HFF-Myc (cell line): ENCODE measurements at places on chromosomes 5 and 9.

DNA sequence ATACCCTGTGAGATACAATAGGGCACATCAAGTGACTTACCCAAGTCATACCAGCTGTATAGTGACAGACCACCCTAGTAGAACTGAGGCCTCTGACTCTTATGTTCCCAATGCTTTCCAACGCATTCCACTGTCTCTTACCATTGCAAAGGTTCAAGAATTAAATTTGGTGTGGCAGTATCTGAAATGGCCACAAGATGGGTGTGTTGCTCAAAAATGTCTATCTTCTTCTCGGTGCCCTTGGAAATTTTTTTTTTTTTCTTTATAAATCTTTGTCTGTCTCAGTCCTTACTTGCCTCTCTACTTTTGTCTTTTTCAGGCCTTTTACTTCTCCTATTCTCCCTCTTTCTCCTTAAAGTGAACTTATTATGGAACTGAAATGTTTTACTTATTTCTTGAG lies 48.4 kb downstream of the GPR21 start:
- DNase-seq, result no peak

DNA sequence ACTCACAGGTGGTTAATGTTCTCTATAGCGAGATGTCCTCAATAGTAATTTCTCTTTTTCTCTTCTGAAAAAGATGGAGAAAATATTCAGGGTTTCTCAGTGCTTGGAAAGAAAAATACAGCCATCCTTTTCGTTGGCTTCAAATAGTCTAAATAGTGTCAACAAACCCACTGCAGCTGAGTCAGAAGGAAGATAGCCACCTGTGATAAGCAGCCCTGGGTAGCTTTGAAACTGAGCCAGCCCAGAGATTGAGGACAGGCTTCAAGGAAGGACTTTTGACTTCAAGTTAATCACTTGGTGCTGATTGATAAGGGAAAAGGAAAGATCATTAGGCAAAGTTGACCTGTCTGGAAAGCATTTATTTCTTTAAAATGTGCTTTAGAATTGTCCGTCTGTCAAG lies 78.7 kb upstream of the TYRP1 start:
- no peak for DNase-seq

GRCh38 chr5:33049842-33050241 lies 338.7 kb downstream of the NPR3 start:
- peak; percentile 46 for DNase-seq

DNA sequence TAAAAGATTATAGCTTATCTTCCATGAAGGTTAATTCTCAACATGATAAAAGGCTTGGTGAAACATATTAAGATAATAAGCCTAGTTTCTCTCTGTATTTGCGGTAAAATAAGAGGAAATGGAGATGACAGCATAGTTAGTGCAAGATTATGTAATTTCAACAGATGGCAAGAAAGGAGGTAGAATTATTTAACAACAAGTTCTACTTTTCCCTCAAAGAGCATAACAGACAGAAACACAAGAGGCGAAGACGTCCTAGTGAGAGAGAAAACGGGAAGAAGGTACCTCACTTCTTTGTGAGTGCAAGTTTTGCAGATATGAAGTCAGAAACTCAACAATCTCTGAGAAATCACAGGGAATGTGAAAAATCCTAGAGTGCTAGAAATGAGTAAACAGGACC lies 144.8 kb upstream of the ADCY2 start:
- DNase-seq, result no peak

DNA sequence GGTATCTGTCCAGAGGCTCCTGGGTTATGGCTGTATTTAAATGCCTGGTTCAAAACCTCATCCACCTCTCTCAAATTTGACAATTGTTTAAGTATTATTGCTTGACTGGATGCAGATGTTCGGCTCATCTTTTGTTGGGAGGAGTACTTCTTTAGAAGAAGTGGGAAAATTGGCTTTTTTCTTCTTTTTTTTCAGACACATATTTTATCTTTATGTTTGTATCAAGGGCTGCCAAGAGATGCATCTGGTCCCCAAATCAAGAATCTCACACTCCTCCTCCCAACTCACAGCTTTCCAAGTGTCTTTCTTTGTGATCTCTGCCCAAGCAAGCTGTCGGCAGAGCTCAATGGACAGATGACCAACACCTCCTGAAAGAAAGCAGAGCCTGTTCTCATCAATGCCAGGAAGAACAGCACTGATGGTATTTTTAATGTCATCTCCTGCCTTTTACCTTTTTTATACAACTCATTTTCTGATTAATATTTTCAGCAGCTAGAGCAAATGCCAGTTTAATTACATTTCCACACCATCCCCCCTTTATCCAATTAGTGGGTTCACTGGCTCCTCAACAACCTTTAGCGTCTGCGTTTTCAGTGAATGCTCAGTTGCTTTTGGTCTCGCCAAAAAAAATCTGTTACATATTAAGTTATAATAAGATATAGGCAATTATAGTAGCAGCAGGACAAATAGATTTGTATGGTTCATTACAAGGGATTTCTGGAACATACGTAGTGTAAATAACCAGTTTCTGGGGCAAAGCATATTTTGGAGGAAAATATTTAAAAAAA lies 110.3 kb upstream of the SLIT3 start:
- no peak for DNase-seq

GRCh38 chr5:169548315-169548714 lies 35.3 kb upstream of the SPDL1 start:
- DNase-seq, result peak; percentile 10

DNA sequence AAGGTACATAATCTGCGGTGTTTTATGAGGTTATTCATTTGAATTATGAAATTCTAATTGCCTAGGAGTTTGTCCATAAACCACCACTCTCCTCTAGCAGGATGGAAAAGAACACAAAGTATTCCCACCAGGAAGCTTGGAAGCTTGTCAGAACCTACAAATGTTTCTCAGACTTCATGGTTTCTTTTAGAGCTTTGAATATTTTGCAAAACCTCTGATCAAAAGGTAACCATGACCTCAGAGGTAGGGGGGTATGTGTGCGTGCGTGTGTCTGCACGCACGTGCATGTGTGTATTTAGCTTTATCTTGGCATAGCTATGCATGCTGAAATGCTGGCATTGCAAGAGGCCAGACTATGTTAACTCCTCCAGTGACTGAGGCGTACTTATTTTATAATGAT lies 847.0 kb downstream of the TLE1 start:
- no peak for DNase-seq

DNA sequence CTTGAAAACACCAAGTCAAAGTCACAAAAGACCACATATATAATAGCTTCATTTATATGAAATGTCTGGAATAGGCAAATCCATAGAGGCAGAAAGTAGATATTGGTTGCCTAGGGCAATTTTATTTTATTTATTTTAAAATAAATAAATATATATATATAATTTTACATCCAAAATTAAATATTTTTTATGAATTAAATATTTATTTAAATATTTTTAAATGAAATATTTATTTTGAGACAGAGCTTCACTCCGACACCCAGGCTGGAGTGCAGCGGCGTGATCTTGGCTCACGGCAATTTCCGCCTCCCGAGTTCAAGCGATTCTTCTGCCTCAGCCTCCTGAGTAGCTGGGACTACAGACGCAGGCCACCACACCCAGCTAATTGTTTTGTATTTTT lies 58.9 kb upstream of the ATG10 start:
- DNase-seq, result no peak

DNA sequence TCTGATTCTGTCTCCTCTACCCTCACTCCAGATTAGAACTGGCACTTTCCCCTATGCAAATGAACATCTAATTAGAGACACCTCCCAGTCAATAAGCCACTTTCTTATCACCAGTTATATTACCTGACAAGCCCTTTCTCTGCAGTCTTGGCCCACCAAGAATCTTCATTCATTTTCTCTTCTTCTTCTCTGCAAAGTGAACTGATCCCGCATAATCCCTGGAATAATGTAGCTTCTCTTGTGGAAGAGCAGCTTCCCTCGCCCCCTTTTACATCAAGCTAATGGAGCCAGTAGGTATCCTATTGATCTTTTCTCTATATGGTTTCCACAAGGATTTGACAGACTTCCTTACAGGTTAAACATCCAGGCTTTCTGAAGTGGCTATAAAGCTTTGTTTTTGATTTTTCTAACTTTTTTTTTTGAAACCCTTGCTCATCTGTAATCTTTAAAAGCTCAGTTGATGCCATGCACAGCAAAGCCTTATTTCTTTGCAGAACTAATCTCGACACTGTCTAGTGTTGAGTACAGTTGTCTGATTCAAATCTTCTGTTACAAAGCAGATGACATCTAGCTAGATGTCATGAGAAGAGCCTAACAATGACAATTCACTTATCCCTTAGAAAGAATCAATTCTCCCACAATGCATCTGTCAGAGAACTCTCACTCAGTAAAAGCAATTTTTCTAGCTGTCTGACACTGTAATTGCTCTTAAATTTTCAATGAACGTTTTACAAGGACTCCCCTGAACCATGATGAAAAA lies 281.4 kb downstream of the ISL1 start:
- DNase-seq, result no peak

GRCh38 chr5:140982083-140982716 lies 15.9 kb downstream of the PCDHAC2 start:
- DNase-seq, result no peak

DNA sequence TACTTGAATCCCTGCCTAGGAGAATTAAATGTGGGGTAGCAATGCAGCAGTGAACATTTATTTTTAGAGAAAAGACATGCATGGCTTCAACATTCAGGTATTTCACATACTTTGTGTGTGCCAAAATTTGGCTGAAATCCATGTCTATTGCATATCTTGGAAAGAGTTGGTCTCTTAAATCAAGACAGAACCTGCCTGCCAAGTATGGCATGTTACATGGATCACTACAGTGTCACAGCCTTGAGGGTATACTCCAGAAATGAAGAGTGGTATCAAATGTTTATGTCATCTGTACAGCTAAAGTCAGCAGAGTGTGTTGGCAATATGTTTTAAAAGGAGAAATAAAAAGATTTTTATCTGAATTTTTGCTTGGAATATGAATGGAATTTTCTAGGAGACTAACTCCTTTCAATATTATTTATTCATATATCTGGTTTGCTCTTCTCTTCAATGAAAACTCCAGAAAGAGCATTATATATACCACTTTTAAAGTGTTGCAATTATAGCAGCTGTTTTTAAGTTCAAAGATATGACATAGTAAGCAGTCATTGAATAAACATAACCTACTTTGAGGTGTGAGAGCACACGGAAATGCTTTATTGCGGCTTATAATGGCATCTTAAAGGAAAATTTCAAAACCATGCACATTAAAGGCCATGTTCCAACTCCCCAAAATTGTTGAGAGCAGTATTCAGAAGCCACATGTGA lies 95.4 kb upstream of the MINAR2 start:
- DNase-seq, result no peak

DNA sequence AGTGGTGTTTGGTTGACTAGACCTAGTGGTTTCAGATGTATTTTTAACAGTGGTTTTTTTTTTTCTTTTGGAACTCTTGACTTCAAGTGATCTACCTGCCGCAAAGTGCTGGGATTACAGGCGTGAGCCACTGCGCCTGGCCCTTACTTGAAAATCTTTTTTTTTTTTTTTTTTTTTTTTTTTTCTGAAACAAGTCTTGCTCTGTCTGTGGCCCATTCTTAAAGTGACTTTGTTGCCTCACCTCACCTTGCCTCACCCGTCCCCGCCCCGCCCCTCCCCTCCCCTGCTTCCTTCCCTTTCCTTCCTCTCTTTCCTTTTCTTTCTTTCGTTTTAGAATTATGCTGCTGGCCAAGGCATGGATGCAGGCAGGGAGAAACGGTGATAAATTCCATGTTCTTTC lies 26.0 kb downstream of the GPBP1 start:
- no peak for DNase-seq

DNA sequence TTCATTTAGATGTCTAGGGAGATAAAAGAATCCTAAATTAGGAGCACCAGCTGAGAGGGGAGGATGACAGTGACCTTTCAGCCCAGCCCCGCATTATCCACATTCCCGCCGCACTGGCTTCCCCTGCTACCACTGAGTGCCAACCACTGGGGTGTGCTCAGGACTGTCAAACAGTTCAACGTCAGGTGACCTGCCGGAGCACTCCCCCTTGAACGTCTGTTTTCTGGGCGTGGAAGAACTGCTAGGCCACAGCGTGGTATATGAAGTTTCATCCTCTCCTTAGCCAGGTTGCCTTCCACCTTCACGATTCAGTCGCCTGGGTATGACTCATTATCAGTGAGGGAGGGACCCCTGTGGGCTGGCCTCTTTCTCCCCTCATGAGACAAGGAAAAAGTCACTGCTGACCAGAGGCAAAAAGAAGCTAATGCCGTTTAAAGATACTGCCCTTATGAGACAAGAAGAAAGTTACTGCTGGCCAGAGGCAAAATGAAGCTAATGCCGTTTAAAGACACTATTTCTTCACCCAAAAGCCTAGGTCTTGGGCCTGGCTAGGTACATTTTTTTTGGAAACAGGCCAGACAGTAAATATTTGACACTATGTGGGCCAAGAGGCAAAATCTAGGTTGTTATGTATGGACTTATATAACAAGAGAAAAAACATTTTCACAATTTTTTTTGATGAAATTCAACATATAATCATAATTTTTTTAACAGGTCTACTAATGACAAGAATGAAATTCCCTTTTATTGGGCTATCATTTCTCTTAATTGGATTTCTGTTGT lies 4.6 kb downstream of the NMRK1 start:
- no peak for DNase-seq

- no peak for DNase-seq
These were observed 122.8 kb downstream of the ENC1 start for GRCh38 chr5:74517700-74518099.

GRCh38 chr9:134449180-134449916 lies 123.1 kb downstream of the RXRA start:
- peak; percentile 91 for DNase-seq

GRCh38 chr5:90917928-90918668 lies 359.5 kb downstream of the ADGRV1 start:
- no peak for DNase-seq

- DNase-seq, result no peak
These were observed 95.7 kb upstream of the CTSL start for GRCh38 chr9:87630266-87630665.

- no peak for DNase-seq
These were observed 217.4 kb downstream of the DMRT2 start for GRCh38 chr9:1267581-1267980.

DNA sequence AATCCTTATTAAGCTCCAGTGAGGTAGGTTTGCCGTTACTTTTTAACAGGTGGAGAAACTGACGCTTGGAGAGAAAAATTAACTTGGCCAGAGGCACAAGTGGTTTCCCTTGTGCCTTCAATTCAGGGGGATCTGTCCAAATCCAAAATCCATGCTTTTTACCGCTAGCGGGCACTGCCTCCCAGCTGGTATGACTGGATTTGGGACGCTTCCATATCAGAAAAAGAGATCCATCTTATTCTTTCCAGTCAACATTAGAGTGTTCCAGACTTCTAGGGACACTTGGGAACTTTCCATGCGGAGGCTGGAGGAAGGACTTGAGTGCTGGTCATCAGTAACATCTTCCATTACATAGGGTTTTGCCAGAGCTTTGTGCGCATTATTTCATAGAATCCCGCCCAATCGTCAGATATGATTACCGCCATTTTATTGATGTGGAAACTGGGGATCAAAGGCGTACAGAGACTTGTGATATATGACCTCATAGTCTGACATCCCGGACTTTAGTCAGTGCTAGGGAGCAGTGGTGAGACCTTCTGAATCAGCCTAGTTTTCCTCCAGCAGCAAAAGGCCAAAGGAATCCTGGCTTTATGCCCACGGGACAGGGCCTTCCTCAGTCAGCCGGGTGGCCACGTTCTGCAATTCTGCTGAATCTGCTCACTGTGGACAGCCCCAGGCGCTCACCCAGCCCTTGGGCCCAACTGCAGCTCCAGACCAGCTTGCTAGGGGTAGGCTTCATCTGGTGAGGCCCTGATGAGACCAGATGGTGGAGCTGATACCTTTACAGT lies 1.1 kb upstream of the GNPDA1 start:
- no peak for DNase-seq

- peak; percentile 55 for DNase-seq
These were observed 128.7 kb downstream of the PALM2AKAP2 start for GRCh38 chr9:109908459-109909390.
